NCI-H446 treated with DMSO at 0.1 percent for 48 hours (cell line): ENCODE measurements at places on chromosomes 7 and 10.

GRCh38 chr7:95694334-95694733, 78.0 kb upstream of the DYNC1I1 start:
- no peak for DNase-seq

DNA sequence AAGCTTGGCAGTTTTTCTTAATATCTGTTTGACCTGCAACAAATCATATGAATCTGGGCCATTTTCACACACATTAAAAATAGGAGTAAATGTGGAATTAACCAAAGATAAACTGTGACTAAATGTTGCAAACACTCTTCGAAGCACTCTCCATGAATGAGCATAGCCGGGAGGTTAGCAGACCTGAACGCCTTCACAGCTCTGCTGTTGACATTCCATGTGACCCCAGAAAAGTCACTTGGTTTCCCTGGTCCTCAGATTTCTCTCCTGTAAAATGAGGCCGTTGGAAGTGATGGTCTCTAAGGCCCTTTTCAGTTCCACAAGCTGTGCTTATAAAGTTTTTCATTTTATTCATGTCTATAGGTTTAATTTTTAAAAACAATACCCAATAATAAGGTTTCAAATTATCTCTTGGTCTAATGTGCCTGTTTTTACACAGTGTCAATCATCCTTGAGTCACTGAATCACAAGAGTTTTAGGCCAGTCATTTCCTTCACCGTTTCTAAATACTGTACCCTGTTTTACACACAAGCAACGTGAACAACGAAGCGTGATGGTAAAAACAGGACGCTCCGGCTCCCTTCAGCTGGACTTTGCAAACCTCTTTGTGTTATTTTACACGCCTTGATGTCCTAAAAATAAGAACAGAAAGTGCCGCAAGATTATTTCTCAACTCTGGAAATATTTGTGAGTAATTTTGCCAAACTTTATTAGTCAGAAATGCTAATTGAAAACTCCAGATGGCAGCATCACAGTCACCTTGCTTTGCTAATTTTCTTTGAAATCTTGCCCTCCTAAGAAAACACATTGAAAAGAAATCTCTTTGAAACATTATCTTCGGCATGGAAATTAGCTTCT, 38.6 kb upstream of the MET start:
- no peak for DNase-seq

GRCh38 chr7:82015751-82016150, 245.9 kb upstream of the HGF start:
- DNase-seq = no peak

DNA sequence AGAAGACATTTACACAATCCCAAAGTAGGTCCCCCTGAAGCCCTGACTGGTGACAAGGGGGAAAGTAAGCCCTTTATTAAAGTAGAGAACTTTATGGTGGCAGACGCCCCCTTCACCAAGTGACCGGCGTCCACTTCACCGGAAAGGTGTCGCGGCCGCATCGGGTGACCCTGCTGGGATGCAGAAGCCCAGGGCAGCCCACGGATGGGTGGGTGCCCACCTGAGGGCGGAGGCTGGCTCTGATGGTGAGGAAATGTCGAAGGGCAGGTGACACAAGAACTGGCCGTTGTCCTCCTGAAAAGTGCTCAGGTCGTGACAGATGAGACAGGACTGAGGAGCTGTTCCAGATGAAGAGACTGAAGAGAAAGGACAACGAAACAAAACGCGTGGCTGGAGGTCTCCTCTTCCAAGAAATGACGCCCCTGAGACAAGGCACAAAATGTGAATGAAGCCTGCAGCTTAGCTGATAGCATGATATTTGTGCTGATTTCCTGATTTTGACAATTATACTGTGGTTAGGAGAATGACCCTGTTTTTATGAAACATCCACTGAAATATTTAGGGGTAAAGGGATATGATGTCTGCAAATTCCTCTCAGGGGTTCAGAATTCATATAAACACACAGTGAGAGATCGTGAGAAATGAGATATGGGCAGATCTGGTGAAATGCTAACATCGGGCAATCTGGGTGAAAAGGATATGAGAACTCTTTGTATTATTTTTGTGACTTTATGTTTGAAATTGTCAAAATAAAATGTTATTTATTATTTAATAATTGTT, 123.9 kb downstream of the PRKAG2 start:
- no peak for DNase-seq

GRCh38 chr10:123537188-123537961, 128.8 kb upstream of the GPR26 start:
- DNase-seq = no peak

- no peak for DNase-seq
Observed at GRCh38 chr10:6617309-6618076, 37.4 kb upstream of the PRKCQ start.

- DNase-seq = no peak
Observed at GRCh38 chr10:112913661-112914287, 36.3 kb upstream of the TCF7L2 start.

- no peak for DNase-seq
Observed at GRCh38 chr10:116311706-116312490, 12.3 kb upstream of the CCDC172 start.

GRCh38 chr7:51013218-51013786, 230.6 kb upstream of the GRB10 start:
- no peak for DNase-seq

- DNase-seq = no peak
Observed at GRCh38 chr10:84076540-84077195, 62.6 kb upstream of the GHITM start.

DNA sequence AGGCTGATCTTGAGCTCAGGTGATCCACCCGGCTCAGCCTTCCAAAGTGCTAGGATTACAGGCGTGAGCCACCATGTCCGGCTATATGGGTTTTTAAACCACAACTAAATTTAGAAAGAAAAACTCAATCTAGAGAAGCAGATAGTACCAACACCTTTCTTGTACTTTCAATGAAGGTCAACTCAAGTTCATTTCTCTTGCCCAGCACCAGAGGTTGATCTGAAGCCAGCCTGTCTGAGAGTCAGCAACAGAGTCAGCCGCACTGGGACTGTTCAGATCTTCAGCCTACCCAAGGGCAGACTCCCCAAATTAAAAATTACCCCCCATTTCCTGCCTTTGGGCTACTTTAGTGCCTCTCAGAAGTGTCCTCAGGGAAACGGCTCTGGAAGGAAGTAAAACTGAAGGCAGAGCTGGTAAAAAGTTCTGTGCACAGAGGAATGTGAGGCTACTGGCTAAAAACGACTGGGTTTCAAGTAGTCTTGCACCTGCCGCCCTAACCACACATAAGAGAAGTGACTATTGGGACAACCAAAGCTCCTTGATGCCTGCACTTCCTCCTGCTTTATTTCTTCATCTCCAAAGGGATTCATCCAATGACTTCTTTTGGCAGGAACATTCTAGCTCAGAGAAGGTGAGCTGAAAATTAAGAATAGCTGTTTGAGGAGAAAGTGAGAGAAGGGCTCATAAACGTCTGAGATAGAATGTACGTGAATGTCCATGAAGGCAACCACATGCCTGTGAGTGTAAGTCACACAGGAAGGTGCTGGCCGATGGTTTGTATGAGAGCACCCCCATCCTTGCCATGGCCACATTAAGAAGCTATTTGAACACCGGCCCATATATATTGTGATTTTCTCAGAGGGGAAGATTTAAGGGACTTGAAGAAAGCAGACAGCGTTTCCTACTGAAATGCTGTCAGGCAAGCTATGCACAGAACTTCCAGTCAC, 142.4 kb upstream of the PRR15 start:
- DNase-seq = no peak

- no peak for DNase-seq
Observed at GRCh38 chr7:32115831-32116230, 45.6 kb upstream of the PDE1C start.

- no peak for DNase-seq
Observed at GRCh38 chr10:70060389-70060788, 7.7 kb downstream of the MACROH2A2 start.

DNA sequence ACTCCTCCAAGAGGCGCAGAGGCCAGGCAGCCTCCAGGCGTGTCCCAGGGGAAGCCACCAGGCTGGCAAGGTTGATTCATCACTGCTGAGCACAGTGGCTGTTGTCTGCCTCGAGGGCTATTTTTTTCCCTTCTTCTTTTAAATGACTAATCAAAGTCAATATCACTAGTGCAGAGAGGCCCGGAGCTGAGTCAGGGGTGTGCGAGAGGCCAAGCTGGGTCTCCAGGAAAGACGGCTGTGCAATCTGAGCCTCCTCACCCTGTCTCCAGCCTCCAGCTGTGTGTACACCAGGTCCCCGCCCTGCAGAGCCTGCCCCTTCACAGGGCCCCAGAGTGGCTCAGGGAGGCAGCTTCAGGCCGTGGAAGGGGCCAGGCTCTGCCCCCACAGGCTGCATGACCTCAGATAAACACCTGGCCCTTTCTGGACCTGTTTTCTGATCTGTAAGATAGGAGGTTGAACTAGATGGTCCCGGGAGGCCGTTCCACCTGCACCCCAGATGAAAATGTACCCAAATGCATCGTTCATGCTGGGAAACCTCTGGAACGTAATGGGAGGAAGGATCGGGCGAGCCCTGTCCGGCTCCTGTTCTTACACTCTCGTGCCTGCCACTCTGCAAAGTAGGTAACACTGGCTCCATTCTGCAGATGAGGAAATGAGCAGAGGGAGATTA, 3.7 kb downstream of the STX1A start:
- DNase-seq = peak; percentile 26

- DNase-seq = no peak
Observed at GRCh38 chr7:64639267-64640001, 26.5 kb upstream of the ZNF107 start.

- no peak for DNase-seq
Observed at GRCh38 chr10:119330342-119330741, 123.0 kb downstream of the GRK5 start.

- no peak for DNase-seq
Observed at GRCh38 chr7:131890176-131890575, 333.7 kb upstream of the PODXL start.

DNA sequence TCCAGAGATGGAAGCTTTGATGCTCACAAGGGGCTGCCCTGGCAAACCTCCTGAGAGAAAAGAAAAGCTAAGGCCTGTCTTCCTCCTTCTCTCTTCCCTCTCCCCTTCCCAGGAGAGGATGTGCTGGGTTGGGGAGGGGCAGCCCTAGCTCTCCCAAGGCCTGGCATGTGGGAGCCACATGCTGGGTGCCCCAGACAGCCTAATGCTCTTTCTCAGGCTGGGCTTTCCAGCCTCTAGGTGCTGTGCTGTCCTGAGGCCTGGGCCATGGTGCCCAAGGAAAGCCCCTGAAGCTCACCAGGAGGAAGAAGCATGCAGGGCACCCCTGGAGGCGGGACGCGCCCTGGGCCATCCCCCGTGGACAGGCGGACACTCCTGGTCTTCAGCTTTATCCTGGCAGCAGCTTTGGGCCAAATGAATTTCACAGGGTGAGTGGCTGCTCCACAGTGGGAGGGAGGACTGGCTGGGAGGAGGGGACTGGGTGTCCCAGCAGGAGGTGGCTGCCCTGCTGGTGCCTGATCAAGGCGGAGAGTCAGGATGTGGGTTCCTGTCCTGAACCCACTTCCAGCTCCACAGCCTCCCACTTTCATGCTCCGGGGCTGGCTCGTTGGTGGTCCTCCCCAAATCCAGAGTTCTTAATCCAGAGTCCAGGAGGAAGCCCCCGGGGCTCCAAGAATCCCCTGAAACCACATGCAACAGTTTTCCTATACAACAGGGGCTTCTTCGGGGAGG, 1.7 kb downstream of the CPA5 start:
- DNase-seq = no peak

GRCh38 chr7:155993420-155994278, 181.4 kb upstream of the SHH start:
- DNase-seq = no peak

DNA sequence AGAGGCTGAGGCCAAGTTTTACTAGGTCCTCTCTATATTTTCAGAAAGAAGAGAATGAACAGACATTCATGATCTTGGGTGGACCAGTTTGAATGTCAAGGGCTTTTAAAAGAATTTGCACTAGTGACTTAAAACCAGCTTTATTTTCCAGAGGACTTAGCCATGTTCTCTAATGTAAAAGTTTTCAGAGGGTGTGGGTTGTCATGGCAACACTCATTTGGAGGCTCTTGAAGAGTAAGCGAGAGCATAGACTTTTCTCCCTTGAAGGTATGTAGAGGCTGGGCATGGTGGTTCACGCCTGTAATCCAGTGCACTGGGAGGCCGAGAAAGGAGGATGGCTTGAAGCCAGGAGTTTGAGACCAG, 61.1 kb downstream of the GATA3 start:
- DNase-seq = no peak

DNA sequence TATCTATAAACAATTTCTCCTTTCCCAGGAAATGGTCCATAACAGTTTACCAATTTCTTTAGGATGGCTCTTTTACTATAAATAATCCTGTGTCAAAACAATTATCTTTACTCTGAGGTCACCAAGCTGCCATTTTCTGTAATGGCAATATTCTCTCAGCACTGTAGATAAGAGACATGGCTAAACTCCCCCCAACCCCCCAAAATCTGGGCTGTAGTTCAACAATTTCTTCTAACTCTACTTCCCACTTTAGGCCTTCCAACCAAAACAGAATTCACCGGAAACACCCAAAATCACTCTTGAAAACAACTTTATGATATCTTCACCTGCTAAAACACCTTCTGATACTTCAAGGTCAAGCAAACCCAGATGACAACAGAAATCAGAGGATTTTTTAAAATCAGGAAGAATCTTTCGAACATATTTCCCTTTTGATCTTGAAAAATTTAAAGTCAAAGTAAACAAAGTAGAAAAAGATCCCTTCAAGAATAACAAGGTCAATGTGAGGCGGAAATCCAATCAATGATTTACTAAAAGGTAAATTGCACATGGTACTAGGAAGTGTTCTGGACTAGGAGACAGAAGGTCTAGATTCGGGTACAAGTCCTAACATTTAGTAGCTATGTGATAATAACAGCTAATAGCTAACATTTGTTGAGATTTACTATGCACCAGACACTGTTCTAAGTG, 176.8 kb downstream of the CPEB3 start:
- no peak for DNase-seq

DNA sequence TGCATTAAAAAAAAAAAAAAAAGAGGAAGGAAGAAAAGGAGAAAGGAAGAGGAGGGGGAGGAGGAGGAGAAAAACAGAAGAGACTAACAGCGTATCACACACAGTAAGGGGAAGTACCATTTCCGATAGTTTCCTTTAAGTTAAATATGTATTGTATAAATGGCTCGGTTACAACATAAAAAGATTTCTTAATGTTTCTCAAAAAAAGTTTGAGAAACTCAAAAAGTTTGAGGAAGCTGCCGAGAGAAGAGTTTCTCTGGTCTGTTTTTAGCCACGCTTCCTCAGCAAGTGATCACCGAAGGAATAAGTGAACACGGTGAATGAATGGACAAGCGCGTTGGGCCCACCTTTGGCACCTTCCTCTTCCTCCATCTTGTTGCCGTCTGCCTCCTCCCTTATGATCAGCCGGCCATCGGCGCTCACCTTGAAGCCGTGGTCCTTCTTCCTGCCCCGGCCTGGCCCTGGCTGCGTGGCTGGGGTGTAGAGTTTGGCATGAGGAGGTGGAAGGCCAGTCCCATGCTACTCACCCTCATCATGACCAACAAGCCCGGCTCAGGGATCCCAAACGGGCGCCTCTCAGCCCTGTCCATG, 31.3 kb upstream of the FRAT2 start:
- DNase-seq = no peak

- DNase-seq = no peak
Observed at GRCh38 chr10:87850742-87851205, 12.6 kb downstream of the KLLN start.
